Foreskin fibroblast (primary cell): ENCODE measurements at places on chromosomes 7 and 10.

- DNase-seq = peak; percentile 7
These were observed 60.4 kb downstream of the ARMH3 start for GRCh38 chr10:101995451-101996063.

GRCh38 chr7:70660154-70660818, 471.7 kb upstream of the GALNT17 start:
- no peak for DNase-seq

DNA sequence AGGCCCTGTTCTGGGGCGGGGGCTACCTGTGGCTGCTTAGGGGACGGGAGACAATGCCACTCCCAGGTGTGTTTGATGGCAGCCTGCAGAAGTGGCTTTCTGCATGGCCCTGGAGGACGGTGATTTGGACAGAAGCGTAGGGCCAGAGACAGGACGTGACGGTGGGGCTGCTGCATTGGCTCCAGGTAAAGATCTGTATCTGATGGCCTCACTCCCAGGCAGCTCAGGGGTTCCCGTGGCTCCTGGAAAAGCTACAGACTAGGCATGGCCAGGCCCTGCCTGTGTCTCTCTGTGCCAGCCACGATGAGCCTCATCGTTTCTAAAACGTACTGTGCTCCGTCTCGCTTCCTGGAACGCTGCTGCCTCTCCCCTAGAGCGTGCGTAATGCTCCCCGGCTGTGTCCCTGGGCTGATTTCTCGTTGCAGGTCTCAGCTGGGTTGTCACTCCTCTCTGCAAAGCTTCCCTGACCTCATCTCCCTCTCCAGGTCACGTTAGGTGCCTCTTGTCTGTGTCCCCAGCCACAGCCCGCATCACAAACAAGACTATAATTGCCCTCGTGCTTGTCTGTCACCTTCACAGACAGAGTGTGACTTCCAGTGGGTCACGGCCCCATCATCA, 12.6 kb downstream of the GTF2IRD1 start:
- peak; percentile 11 for DNase-seq

DNA sequence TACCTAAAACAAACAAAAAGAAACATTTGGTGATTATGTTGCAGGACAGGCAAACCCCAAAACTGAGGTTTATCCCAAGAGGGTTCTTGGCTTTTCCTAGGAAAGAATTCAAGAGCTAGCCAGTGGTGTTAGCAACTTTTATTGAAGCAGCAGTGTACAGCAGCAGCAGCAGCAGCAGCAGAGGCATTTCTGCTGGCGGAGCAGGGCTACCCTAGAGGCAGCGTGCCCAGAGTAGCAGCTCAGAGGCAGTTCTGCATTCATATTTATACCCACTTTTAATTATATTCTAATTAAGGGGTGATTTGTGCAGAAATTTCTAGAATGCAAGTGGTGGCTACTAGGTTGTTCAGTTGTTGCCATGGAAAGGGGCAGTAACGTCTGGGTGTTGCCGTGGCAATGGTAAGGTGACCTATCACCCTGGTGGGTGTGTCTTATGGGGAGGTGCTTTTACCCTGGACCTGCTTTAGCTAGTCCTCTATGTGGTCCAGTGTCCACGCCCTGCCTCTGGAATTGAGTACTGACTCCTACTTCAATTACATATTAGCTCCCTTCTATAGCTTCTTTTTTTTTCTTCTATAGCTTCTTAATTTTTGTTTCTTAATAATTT, 53.9 kb downstream of the VCL start:
- DNase-seq = no peak

DNA sequence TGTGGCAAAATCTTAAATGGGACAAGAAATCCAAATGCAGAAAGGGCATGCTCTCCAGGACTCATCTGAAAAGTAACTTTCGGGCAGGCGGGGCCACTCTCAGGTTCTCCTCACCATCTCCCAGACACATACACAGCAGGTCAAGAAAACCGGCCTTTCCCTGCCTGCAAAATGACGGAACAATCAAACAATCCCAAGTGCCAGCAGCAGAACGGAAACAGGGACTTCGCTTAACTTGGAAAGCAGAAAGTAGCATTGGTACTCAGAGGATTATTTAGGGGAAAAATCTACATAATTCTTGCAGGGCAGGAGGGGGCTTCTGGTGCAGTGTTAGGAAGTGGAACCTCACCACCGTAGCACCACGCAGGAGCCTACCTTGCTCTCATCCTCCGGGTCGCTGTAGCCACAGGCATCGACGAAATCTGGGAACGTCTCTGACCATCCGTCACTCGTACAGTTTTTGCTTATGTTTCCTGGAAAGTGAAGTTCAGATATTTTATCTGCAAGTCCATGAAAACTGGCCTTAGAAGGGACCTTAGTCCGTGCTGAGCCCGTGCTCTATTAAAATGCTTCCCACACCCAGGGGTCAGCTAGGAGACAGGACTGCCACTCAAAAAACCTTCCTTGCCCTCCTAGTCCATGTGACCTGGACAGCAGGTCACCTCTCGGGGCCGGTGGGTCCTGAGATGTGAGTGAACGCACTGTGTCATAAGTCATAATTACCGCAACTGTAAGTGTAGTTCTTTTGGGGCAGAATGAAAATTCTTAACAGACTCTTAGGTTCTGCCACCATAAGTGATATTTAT, 41.1 kb downstream of the VIPR2 start:
- DNase-seq = no peak

DNA sequence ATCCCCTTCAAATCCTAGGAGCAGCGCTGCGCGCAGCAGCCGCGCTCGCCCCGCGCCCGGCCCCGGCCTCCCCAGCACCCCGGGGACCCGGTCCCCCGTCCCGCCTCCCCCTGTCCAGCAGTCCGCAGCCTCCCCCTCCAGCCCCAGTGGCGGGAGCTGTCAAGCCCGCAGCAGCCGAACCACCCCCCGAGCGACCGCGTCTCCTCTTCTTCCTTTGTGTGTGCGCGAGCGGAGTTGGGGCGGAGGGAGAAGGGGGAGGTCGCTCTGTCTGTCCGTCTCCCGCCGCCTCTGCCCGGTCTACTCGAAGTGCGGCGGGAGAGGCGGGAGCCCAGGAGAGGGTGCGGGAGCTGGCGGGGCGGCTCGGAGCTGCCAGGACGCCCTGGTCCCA, 375 bp upstream of the CHN2 start:
- no peak for DNase-seq

- peak; percentile 20 for DNase-seq
These were observed 130.3 kb downstream of the PKD1L1 start for GRCh38 chr7:47817917-47818316.

DNA sequence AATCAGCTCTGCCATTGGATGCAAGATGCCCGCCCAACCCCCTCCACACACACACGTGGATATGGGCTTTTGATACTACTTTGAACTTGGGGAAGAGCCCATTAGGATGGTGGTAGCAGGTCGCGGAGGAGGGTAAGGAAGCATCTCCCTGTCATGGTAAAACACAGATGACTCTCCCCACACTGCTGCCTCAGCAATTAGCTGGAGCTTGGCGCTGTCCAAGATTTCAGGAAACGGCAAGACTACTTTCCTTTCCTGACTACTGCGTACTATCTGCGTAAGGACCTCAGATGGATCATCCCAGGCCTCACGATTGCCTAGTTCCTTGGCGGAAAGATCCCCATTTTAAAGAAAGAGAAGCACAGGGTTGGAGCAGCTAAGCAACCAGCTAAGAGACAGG, 134.3 kb downstream of the C10orf90 start:
- peak; percentile 9 for DNase-seq

GRCh38 chr10:79014796-79015195, 54.0 kb upstream of the ZMIZ1 start:
- DNase-seq = no peak

DNA sequence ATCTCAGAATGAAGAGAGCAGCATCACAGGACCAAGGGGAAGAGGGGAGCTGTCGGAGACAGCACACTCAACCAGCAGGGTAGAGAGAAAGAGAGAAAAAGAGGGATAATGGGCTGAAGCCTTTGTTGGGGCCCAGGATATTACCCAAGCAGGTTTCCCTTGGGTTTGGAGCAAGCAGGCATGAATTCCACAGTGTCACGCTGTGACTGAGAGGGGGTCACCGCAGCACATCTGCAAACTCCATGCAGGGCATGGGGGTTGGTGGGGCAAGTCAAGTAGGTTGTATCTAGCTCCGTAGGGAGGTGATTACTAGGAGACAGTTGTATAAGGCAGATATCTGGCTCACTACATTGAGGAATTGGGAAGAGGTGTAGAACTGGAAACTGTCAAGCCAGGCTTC, 42.2 kb upstream of the SEMA3E start:
- DNase-seq = no peak

DNA sequence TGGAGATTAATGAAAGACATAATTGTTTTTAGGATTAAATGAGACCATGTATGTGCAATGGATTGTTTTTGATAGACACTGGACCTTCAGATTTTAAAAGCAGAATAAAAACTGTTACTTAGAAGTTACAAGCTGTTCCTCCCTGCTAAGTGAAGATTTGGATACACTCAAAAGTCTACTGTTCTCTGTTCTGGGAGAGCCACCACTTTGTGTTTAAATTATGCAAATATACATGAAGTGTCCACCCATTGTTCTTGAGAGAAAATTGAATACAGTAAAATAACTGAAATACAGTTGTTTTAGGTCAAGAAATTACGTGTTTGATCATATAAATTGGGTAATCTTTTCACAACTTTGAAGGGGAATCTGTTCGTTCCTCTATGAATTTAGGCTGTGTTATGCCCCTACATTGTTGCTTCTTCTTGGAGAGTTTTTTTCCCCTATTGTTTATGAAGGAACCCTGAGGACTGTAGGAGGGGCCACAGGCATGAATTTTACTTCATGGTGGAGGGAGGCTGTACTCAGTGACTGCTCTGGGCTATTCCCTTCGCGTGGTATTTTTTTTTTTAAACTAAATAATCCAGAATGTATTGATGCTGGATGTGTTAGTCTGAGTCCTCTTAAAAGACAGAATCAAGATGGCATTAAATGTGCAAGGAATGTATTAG, 18.6 kb upstream of the VCL start:
- DNase-seq = no peak

- no peak for DNase-seq
These were observed 378.5 kb downstream of the TCERG1L start for GRCh38 chr10:130933008-130933390.

DNA sequence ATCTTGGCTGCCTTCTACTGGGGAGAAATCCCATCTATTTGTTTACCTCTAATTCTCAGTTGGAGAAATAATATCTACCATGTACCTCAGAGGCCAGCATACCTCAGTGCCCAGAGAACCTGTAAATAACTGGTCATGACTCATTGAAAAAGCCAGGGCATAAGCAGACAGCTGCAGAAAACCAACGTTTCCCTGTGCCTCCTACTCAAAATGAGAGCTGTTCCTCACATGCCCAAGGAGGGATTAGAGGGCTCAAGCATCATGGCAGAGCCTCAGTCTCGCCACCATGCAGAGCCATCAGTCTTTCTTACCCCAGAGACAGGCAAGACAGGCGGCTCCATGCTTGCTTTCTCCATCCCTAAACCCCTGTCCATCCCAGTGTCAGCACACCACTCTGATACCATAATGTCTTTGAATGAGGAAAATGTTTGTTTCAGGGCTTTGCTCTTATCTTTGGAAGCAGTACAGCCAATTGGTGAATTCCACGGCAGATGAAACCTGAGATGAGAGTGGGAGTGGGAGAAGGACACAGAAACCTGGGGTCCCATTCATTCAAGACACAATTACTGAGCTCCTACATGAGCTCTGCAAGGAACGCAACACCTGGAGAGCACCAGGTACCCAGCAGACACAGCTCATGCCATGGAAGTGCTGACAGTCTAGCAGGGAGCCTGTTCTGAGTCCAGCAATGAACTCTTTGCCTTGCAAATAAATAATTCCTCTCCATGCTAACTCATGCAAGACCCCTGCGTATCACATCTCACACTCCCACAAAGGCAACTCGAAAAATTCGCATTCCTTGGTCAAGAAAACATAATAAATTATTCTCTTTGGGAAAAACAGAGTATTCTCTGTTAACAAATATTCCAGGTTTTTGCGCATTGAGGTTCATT, 21.1 kb downstream of the PON1 start:
- no peak for DNase-seq

DNA sequence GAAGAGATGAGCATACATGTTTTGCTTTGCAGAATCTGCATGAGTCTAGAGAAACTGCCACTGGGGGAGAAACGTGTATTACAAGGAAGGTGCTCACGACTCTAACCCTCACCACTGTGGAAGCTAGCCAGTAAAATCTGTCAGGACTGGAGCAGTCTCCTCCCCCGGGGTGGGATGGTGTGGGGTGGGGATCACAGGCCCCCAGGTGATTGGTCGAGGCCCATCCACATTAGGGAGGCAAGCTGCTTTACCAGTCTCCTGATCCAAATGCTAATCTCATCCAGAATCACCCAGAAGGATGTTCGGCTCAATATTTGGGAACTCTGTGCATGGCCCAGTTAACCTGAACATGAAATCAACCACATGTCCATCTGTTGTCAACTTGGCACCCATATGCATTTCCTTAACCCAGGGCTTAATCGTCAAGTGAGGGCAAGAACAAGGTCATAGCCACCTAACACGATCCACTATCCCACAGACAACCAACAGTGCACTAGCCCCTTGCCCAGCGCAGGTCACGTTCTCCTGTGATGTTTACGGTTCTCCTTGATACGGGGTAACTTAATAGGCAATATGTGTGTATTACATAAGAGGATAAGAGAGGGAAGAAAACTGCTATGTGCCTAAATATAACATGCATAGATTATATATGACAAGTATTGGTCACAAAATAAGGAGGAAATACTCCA, 40.8 kb downstream of the DNAJB6 start:
- no peak for DNase-seq
